ENCODE measurements at places on chromosomes 3 and 15.

GRCh38 chr3:130383424-130383823, 38.0 kb downstream of the COL6A5 start:
- DNase-seq, result no peak

GRCh38 chr3:6180171-6180570, 680.7 kb upstream of the GRM7 start:
- no peak for DNase-seq

- no peak for DNase-seq
These were observed 45.2 kb downstream of the CMC1 start for GRCh38 chr3:28286595-28286994.

DNA sequence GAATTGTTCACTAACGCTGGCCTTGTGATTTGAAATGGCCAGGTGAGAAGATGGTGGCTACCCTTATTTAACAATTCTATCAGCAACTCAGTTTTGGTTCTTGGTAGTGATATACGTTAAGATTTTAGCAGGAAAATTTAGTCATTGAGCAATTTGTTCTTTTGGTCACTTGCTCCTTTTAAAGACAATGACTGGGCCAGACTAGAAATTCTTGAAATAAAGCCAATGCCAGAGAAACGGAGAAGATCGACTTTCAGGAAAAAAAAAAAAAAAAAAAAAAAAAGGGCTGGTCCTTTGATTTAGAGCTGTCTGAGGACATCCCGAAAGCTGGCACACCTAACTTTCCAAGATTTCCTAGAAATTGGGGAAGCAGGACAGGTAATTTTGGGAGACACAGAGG, 178.5 kb downstream of the FNDC3B start:
- no peak for DNase-seq

All from SJCRH30 (cell line).